ENCODE measurements at places on chromosomes 5 and 9. TPM values are rescaled to one million over a fixed set of nuclear protein-coding genes. Genes with fewer than 3 reads are reported as not detected.

GRCh38 chr5:116806836-116807235 lies 232.2 kb upstream of the SEMA6A start:
- H3K27me3 ChIP-seq, result no peaks in the 10 kb centered on the region
- no peak for DNase-seq
- H3K36me3 ChIP-seq, result no peaks in the 10 kb centered on the region
- no peak overlapping the region for H3K4me3 ChIP-seq
- H3K27ac ChIP-seq, result no peak overlapping the region

GRCh38 chr9:84513473-84513872 lies 156.1 kb upstream of the NTRK2 start:
- no peak overlapping the region for H3K4me3 ChIP-seq
- peaks cover 5% of the 10 kb centered on the region for H3K4me1 ChIP-seq
- DNase-seq, result no peak
- no peaks in the 10 kb centered on the region for H3K27me3 ChIP-seq
- H3K27ac ChIP-seq, result no peak overlapping the region

- no peak for DNase-seq
- no peak overlapping the region for H3K4me3 ChIP-seq
- H3K4me1 ChIP-seq, result no peaks in the 10 kb centered on the region
- no peak overlapping the region for H3K27ac ChIP-seq
Measured at GRCh38 chr5:3056866-3057265, 305.4 kb upstream of the IRX2 start.

GRCh38 chr9:137589441-137590122 lies 730 bp downstream of the ZMYND19 start:
- peak overlapping the region; percentile 68 for H3K27ac ChIP-seq
- peak overlapping the region; percentile 90 for H3K4me3 ChIP-seq
- peaks cover 13% of the 10 kb centered on the region for H3K4me1 ChIP-seq
- no peaks in the 10 kb centered on the region for H3K27me3 ChIP-seq

GRCh38 chr5:111077678-111078077 lies 6.2 kb downstream of the TSLP start:
- H3K27ac ChIP-seq, result no peak overlapping the region
- peaks cover 24% of the 10 kb centered on the region for H3K4me1 ChIP-seq
- no peak overlapping the region for H3K4me3 ChIP-seq

- H3K27me3 ChIP-seq, result no peaks in the 10 kb centered on the region
- no peaks in the 10 kb centered on the region for H3K4me1 ChIP-seq
- no peak overlapping the region for H3K27ac ChIP-seq
Measured at GRCh38 chr5:119200795-119201194, 129.9 kb downstream of the DMXL1 start.

DNA sequence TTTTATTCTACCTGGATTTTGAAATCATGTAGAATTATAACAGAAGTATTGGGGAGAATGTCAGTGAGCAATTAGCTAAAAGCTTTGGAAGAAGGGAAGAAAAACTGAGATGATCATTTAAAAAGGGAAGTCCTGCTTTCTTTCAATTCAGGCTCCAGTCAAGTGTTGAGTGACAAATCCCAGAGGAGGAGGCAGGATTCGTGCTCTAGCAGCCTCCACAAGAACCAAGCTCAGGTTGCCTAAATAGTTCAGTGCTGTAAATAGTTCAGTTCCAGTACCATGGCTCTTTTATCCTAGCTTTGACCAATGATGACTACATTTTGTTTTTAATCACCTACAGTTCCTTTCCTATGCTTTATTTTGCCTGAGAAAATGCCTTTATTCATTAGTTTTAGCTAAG lies 204.9 kb upstream of the NREP start:
- no peaks in the 10 kb centered on the region for H3K36me3 ChIP-seq
- no peaks in the 10 kb centered on the region for H3K4me1 ChIP-seq
- DNase-seq, result no peak
- H3K4me3 ChIP-seq, result no peak overlapping the region

DNA sequence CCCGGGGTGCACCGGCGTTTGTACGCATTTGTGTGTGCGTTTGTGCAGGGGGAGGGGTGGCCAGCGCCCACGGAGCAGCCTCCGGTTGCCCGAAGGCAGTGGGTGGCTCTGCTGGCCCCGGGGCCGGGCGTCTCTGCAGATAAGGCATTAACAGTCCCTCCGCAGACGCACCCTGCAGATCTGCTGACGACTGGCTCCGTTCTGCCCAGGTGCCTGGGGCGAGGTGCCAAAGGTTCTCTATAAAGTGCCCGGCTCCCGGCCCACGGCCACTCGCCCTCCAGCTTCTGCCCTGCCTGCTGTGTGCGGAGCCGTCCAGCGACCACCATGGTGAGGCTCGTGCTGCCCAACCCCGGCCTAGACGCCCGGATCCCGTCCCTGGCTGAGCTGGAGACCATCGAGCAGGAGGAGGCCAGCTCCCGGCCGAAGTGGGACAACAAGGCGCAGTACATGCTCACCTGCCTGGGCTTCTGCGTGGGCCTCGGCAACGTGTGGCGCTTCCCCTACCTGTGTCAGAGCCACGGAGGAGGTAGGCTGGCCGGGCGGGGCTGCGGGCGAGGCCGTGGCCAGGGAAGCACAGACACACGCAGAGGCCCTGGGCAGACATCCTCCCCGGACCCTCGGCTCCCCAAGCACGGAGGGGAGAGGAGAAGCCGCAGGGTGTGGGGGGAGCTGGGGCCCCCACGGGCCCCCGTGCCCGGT lies at the start of gene SLC6A19:
Gene SLC6A19 (plus strand): TSS at position 269 of the 699 bp plus-strand sequence. CDS start 56 bp downstream, at position 325.
- peaks cover 35% of the 10 kb centered on the region for H3K27me3 ChIP-seq
- H3K4me1 ChIP-seq, result no peaks in the 10 kb centered on the region
- no peak within 1 kb of the TSS for H3K27ac ChIP-seq
- no peak within 1 kb of the TSS for H3K4me3 ChIP-seq
- no peak for DNase-seq

DNA sequence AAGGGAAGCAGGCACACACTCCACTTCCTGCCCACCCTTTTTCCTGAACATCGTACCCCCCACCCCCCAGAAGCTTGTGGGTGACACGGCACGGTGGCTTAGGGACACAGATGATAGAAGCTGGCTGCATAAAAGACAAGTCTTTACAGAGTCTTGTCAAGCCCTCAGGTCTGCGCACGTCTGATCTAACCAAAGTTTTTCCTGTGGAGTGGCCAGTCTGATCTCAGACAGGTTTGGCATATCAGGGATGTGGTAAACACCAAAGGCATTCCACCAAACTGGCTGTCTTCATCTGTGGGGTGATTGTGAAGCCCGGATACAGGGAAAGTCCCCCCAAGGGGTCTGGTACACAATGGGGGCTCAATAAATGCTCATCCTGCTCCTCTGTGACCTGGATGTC lies 50.0 kb downstream of the CRB2 start:
- H3K4me1 ChIP-seq, result peaks cover 5% of the 10 kb centered on the region
- DNase-seq, result no peak
- H3K36me3 ChIP-seq, result no peaks in the 10 kb centered on the region
- H3K27ac ChIP-seq, result no peak overlapping the region
- no peaks in the 10 kb centered on the region for H3K27me3 ChIP-seq

- no peak overlapping the region for H3K27ac ChIP-seq
- DNase-seq, result no peak
- no peaks in the 10 kb centered on the region for H3K27me3 ChIP-seq
- H3K36me3 ChIP-seq, result no peaks in the 10 kb centered on the region
- H3K4me3 ChIP-seq, result no peak overlapping the region
Measured at GRCh38 chr9:26687421-26687820, 205.2 kb downstream of the CAAP1 start.

GRCh38 chr9:133199648-133200321 lies 9.3 kb downstream of the OBP2B start:
- H3K27me3 ChIP-seq, result peaks cover 7% of the 10 kb centered on the region
- H3K36me3 ChIP-seq, result no peaks in the 10 kb centered on the region
- H3K27ac ChIP-seq, result no peak overlapping the region
- no peak for DNase-seq

GRCh38 chr5:88380332-88380731 lies 111.7 kb upstream of the TMEM161B start:
- H3K36me3 ChIP-seq, result no peaks in the 10 kb centered on the region
- no peaks in the 10 kb centered on the region for H3K4me1 ChIP-seq
- H3K4me3 ChIP-seq, result no peak overlapping the region
- H3K27ac ChIP-seq, result no peak overlapping the region
- no peaks in the 10 kb centered on the region for H3K27me3 ChIP-seq

- DNase-seq, result no peak
- H3K27ac ChIP-seq, result no peak overlapping the region
- no peak overlapping the region for H3K4me3 ChIP-seq
- H3K4me1 ChIP-seq, result peaks cover 2% of the 10 kb centered on the region
- H3K27me3 ChIP-seq, result no peaks in the 10 kb centered on the region
- H3K36me3 ChIP-seq, result peaks cover 3% of the 10 kb centered on the region
Measured at GRCh38 chr5:126801174-126801991, 24.4 kb downstream of the LMNB1 start.

GRCh38 chr5:34496260-34496691 lies 159.9 kb upstream of the RAI14 start:
- DNase-seq, result no peak
- peaks cover 10% of the 10 kb centered on the region for H3K4me1 ChIP-seq
- H3K36me3 ChIP-seq, result no peaks in the 10 kb centered on the region
- no peaks in the 10 kb centered on the region for H3K27me3 ChIP-seq
- no peak overlapping the region for H3K27ac ChIP-seq
- H3K4me3 ChIP-seq, result no peak overlapping the region

DNA sequence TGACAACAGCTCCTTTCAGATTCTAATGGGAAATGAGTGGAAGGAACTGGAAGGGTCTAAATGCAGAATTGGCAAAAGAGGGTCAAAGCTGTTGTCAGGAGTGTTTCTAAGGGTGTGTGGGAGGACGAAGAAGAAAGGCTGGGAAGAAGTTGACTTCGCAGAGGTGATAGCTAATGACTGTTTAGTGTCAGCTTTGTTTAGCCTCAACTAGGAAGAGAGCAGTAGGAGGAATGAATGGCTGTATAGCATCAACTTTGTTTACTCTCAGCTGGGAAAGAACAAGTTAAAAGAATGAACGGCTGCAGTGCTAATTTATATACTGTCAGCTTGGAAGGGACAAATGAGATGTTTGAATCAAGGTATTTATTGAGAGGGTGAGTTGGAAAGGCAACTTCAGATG lies 5.9 kb upstream of the LIX1 start:
- DNase-seq, result no peak
- H3K36me3 ChIP-seq, result no peaks in the 10 kb centered on the region

DNA sequence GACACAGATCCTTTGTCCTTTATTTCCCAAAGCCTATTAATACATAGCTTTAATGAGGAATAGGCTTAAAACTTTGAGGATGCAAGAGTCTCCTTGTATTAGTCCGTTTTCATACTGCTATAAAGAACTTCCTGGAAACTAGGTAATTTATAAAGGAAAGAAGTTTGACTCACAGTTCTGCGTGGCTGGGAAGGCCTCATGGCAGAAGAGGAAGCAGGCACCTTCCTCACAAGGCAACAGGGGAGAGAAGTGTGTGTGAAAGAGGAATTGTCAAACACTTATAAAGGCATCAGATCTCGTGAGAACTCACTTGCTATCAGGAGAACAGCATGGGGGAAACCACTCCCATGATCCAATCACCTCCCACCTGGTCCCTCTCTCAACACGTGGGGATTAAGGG lies 5.4 kb upstream of the CLK4 start:
- H3K4me1 ChIP-seq, result peaks cover 16% of the 10 kb centered on the region
- H3K27ac ChIP-seq, result no peak overlapping the region
- no peaks in the 10 kb centered on the region for H3K27me3 ChIP-seq
- DNase-seq, result no peak

DNA sequence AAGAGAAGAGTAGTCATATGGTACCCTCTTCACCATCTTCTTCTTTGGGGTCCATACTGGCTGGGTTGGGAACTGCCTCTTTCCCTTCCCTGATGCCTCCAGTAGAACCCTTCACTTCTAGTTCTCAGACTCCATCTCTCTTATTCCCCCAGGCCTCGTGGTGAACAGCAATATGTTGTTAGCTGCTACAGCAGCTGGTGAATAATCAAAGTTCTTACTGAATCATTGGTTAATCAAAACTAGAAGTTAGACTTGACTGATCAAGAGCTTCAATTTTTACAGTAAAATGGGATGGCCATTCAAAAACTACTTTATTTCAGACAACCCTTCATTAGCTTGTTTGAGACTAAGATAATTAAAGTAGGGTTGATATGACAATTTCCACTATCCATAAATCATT lies 190.9 kb upstream of the GNA14 start:
- H3K4me3 ChIP-seq, result no peak overlapping the region
- peaks cover 2% of the 10 kb centered on the region for H3K36me3 ChIP-seq
- DNase-seq, result no peak
- no peak overlapping the region for H3K27ac ChIP-seq

DNA sequence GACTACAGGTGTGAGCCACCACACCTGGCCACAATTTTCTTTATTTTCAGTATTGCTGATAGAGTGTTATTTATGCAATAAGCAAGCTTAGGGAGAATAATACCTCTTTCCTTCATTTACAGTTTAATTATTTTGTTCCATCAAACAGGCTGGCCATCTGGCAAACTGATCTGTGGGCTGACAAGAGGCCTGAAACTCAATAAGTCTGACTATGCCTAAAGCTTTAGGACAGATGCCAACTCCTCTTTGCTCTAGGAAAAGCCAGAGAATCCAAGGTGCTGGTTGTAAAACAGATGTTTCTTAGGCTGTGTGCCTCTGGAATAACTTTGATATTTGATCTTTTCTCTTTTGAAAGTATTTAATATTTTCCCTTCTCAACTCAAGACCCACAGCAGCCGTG lies 98.4 kb downstream of the TARS1 start:
- H3K27ac ChIP-seq, result no peak overlapping the region
- DNase-seq, result no peak
- no peaks in the 10 kb centered on the region for H3K36me3 ChIP-seq
- no peak overlapping the region for H3K4me3 ChIP-seq

- no peaks in the 10 kb centered on the region for H3K27me3 ChIP-seq
- no peak for DNase-seq
- no peak overlapping the region for H3K4me3 ChIP-seq
- H3K4me1 ChIP-seq, result no peaks in the 10 kb centered on the region
Measured at GRCh38 chr5:116559673-116560164, 14.9 kb downstream of the SEMA6A start.

GCNT1 gene
- polyA plus RNA-seq, result 7.5 TPM

SEMA6A gene
- 0.84 TPM for polyA plus RNA-seq

PTGER4 gene
- 12.2 TPM for polyA plus RNA-seq

PPP2R2B gene
- 0.42 TPM for polyA plus RNA-seq

CNTRL gene
- 5.3 TPM for polyA plus RNA-seq

SNCB gene
- 0.69 TPM for polyA plus RNA-seq

GAPT gene
- polyA plus RNA-seq, result not detected

ZBED3 gene
- 0.50 TPM for polyA plus RNA-seq

ADRA1B gene
- 0.23 TPM for polyA plus RNA-seq

Data from keratinocyte (primary cell).